Glutamatergic neuron (in vitro differentiated cells): ENCODE measurements at places on chromosomes 4 and X. TPM values are rescaled to one million over a fixed set of nuclear protein-coding genes. Genes with fewer than 3 reads are reported as not detected.

Gene FRAS1
- 18.7 TPM for total RNA-seq

Gene EPHA5
- 108 TPM for total RNA-seq

Gene SMIM10
- not detected for total RNA-seq

GRCh38 chrX:102934624-102935023 is 2.4 kb upstream of the RAB40AL start:
- peak; percentile 30 for DNase-seq

GRCh38 chr4:181855307-181855706 is 387.9 kb upstream of the TENM3 start:
- DNase-seq: no peak

- no peak for DNase-seq
These were observed 45.6 kb downstream of the MAOB start for GRCh38 chrX:43836435-43837184.

DNA sequence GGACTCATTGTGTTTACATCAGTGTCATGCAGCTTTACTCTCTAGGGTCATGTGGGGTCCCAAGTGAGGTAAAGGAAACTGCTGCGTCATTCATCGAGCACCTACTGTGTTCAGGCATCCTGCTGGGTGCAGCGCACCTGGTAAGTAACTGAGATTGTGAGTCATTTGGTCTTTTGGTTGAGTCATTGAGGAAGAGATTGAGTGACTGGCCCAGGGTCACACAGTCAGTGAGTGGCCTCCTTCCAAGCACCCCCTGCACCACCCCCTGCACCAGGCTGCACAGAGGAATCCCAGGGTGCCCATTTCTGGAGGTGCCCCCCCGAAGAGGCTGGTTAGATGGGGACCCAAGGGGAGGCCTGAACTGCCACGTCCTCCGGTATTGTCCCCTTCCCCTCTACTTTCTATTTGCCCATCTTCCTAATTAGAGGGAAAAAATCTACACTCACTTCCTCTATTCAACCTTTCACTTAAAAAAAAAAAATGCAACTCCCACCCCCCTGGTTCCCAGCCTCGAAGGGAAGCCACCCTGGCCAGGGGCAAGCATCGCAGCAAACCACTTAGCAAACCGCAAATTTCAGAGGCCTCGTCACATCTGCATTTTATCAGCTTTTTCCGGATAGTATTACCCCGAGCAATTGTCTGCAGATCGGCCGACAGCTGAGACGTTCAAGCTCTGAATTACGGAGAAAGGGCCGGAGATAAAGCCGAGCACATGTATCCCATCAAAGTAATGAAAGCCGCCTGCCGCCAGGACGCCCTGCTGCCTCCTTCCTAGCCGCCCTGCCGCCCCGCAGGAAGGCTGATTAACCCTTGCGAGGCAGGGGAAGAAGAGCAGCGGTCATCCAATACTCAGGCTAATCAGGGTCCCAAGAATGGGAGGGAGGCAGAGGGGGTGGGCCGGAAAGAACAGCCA is 96.3 kb upstream of the MSX1 start:
- no peak for DNase-seq

DNA sequence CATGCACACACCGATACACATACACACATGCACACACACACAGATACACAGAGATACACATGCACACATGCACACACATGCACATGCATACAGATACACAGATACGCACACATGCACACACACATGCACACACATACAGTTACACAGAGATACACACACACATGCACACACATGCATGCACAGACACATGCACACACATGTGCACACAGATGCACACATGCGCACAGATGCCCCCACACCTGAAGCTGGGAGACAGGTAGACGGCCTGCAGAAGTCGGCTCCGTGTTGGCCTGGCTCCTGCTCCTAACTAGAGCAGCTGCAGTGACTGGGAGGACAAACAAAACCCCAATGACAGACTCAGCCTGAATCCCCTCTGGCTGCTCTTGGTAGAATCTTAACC is 46.8 kb downstream of the PSAPL1 start:
- no peak for DNase-seq

DNA sequence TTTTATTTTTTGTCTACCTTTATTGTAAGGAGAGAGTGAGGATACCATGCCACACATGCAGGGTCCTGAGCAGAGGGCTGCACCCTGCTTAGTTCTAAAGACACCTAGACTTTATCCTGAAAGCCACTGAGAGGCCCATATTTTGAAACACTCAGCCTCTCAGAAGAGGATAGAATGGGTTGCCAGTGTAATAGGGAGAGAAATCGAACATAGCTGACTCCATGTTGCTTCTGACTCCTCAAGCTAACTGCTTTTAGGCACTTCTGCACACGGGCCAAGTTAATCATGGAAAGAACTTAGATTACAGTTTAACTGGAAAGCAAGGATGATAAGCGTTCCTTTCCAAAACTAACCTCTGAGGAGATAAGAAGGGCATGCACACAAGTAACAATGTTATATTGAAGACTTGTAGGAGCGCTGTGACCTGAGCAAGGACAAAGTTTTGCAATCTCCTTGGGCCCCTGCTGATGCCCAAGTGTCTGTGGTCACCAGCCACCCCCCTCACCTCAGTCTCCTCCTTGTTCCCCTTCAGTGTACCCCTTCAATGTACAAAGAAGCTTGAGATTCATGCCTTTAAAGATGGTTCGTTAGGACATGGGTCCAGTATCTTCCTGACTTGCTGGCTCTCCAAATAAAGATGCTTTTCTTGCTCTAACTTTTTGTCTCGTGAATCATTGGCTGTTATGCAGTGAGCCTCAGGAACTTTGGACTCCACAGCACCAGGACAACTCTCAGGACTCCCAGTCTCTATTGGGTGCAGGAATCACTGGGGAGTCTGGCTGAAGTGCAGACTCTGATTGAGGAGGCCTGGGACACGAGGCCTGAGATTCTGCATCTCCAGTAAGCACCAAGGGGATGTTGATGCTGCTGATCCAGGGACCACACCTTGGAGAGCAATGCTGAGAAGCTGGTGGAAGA is 25.4 kb upstream of the CD99 start:
- DNase-seq: no peak

DNA sequence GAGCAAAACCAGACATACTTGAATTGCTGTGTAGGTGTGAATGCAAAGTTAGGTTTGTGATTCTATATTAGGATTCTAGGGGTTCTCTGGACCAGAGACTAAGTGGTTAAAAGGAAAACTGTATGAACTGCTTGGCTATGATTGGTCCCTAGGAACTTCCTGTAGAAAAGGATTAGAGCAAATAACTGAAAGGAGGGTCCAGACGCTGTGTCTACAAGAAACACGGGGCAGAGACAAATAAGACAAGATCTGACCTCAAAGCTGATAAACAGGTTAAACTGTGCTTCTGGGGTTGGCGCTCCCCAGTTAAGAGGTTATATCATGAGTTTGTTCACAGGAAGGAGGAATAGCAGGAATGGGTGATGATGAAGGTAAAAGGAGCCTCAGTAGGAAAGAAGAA is 183.6 kb downstream of the MGST2 start:
- no peak for DNase-seq

GRCh38 chr4:185396724-185397385 is at the start of gene ANKRD37:
ANKRD37 (plus strand) TSS chr4:185396841; CDS start chr4:185396924, 83 bp downstream.
- DNase-seq: peak; percentile 45

DNA sequence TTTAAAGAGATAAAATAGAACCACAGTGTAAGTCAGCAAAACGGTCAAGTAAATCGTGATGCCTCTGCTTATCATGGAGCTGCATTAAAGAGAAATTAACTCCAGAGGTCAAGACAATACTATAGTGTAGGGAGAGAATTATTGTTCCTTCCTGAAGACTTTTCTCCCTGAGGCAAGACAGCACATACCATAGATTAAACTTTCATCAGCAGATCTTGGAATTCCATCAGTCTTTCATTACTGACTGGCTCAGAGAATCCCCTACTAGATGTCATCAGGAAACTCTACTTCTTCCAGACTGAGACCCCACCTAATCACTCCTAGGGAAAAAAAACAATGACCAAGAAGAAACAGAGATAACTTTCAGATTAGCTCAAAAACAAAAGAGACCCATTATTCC is 131.3 kb downstream of the NSUN7 start:
- no peak for DNase-seq

- no peak for DNase-seq
These were observed 928.7 kb upstream of the PRKX start for GRCh38 chrX:4642114-4642513.
